Breast epithelium (tissue), 4 donors: ENCODE measurements at places on chromosomes 2 and 18. TPM values are rescaled to one million over a fixed set of nuclear protein-coding genes. Genes with fewer than 3 reads are reported as not detected.

Gene SPATA3
- not detected for total RNA-seq

Gene PARD6G
- 1.9 TPM for total RNA-seq

Gene ALK
- total RNA-seq, result 0.33 TPM

Gene PSMA8
- total RNA-seq, result not detected

GRCh38 chr2:31302940-31303563 lies 69.1 kb downstream of the EHD3 start:
- H3K27me3 ChIP-seq, result no peaks in the 10 kb centered on the region
- H3K4me3 ChIP-seq, result no peak overlapping the region
- DNase-seq, result peak; percentile 93

GRCh38 chr2:15561574-15562344 lies 625 bp upstream of the NBAS start:
- H3K27me3 ChIP-seq, result no peaks in the 10 kb centered on the region
- DNase-seq, result no peak
- H3K4me3 ChIP-seq, result peak overlapping the region; percentile 90

GRCh38 chr2:120246546-120247300 lies 5.9 kb upstream of the RALB start:
- no peak overlapping the region for H3K4me3 ChIP-seq
- H3K36me3 ChIP-seq, result no peaks in the 10 kb centered on the region
- DNase-seq, result no peak
- H3K27me3 ChIP-seq, result no peaks in the 10 kb centered on the region
- H3K27ac ChIP-seq, result no peak overlapping the region

DNA sequence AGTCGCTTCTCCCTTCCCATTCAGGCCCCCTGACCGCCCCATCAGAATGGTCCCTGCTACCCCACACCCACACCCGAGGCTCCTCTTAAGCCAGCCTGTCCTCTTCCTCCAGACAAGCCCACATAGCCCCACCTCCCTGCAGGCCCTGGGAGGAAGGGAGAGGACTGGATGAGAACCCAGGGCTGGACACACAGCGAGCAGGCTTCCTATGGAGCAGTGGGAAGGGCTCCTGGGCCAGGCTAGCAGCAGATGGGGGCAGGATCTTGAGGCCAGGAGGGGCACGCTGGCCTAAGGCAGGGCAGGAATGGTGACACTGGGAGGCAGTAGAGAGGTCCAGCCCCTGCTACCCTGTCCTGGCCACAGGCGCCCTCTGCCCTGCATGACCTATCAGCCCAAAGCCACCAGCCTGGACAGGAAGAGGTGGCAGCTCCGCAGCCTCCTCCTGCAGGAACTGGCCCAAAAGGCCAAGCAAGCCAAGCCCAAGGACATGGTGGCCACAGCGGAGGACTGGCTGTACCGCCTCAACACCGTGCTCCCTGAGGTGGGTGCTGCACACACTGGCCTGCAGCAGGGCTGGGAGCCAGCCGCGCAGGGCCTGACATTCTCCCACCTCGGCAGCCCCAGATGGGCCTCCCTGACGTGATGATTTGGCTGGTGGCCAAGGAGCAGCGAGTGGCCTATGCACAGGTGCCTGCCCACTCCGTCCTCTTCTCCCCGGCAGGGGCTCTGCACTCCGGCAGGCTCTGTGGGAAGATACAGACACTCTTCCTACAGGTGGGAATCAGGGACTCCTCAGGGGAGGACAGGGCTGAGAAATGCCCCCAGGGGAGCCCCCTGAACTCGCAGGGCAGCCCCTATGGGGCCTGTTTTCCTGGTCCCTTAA lies 43.3 kb downstream of the FER1L5 start:
- no peaks in the 10 kb centered on the region for H3K27me3 ChIP-seq
- H3K4me1 ChIP-seq, result no peaks in the 10 kb centered on the region
- no peak for DNase-seq
- no peak overlapping the region for H3K27ac ChIP-seq

- H3K4me1 ChIP-seq, result no peaks in the 10 kb centered on the region
- no peak overlapping the region for H3K27ac ChIP-seq
- H3K36me3 ChIP-seq, result no peaks in the 10 kb centered on the region
- H3K27me3 ChIP-seq, result no peaks in the 10 kb centered on the region
- no peak for DNase-seq
These were observed 25.1 kb upstream of the TMEM214 start for GRCh38 chr2:27007416-27008374.

- H3K4me1 ChIP-seq, result no peaks in the 10 kb centered on the region
- no peak overlapping the region for H3K4me3 ChIP-seq
- H3K36me3 ChIP-seq, result no peaks in the 10 kb centered on the region
- no peak for DNase-seq
- no peaks in the 10 kb centered on the region for H3K27me3 ChIP-seq
These were observed 1573.4 kb upstream of the NXPH2 start for GRCh38 chr2:140353541-140353940.

- no peaks in the 10 kb centered on the region for H3K27me3 ChIP-seq
- H3K4me1 ChIP-seq, result no peaks in the 10 kb centered on the region
- no peak overlapping the region for H3K4me3 ChIP-seq
- DNase-seq, result no peak
- H3K27ac ChIP-seq, result peak overlapping the region; percentile 58
These were observed 254.9 kb downstream of the ZNF521 start for GRCh38 chr18:25097057-25097456.

DNA sequence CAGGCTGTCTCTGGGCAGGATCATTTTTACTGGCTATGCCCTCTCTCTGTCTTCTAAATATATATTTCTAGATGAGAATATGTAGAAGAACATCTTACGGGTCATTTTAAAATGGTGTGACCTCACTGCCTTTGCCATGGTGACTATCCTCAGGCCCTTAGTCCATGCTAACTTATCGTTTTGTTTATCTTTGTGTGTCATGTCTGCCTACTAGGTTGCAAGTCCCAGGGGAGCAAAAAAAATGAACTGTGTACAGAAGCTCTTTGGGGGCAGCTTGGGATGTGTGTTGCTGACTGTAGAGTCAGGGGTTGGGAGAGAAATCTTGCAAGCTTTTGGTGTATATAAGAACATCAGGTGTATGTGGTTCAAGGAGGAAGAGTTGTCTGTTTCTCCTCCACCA lies 11.0 kb downstream of the CPSF3 start:
- no peak overlapping the region for H3K4me3 ChIP-seq
- no peaks in the 10 kb centered on the region for H3K36me3 ChIP-seq
- no peaks in the 10 kb centered on the region for H3K4me1 ChIP-seq
- no peak for DNase-seq

GRCh38 chr18:53070788-53071187 lies 730.8 kb downstream of the DCC start:
- no peak overlapping the region for H3K4me3 ChIP-seq
- no peaks in the 10 kb centered on the region for H3K36me3 ChIP-seq
- DNase-seq, result no peak
- no peaks in the 10 kb centered on the region for H3K4me1 ChIP-seq
- H3K27me3 ChIP-seq, result no peaks in the 10 kb centered on the region

GRCh38 chr18:48929941-48930713 lies 20.6 kb downstream of the SMAD7 start:
- H3K4me1 ChIP-seq, result peaks cover 16% of the 10 kb centered on the region
- no peak overlapping the region for H3K4me3 ChIP-seq
- H3K27me3 ChIP-seq, result no peaks in the 10 kb centered on the region

- no peak overlapping the region for H3K4me3 ChIP-seq
- no peaks in the 10 kb centered on the region for H3K4me1 ChIP-seq
- no peaks in the 10 kb centered on the region for H3K27me3 ChIP-seq
- H3K36me3 ChIP-seq, result no peaks in the 10 kb centered on the region
- H3K27ac ChIP-seq, result no peak overlapping the region
- no peak for DNase-seq
These were observed 10.9 kb downstream of the CIB4 start for GRCh38 chr2:26630235-26630634.

- no peak overlapping the region for H3K4me3 ChIP-seq
- H3K27me3 ChIP-seq, result no peaks in the 10 kb centered on the region
These were observed 76.1 kb downstream of the RHBDD1 start for GRCh38 chr2:226911932-226912331.

DNA sequence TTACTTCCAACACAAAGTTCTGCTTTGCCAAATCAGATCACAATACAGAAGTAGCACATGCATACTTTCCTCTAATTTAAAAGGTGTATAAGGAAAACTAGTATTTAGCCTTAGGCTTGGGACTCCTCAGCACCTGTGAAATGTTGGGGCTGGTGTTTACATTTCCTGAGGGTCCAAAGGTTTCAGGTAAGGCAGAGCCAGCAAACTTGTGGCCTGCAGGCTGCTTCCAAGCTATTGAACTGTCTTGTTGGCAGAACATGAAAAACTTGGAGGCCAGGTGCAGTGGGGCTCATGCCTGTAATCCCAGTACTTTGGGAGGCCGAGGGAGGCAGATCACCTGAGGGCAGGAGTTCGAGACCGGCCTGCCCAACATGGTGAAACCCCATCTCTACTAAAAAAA lies 26.5 kb upstream of the GPR39 start:
- no peak for DNase-seq
- H3K27me3 ChIP-seq, result no peaks in the 10 kb centered on the region
- H3K27ac ChIP-seq, result no peak overlapping the region
- no peak overlapping the region for H3K4me3 ChIP-seq
- no peaks in the 10 kb centered on the region for H3K36me3 ChIP-seq

GRCh38 chr2:88868861-88869260 lies 177.4 kb downstream of the RPIA start:
- H3K36me3 ChIP-seq, result no peaks in the 10 kb centered on the region
- no peak overlapping the region for H3K4me3 ChIP-seq
- no peak overlapping the region for H3K27ac ChIP-seq
- DNase-seq, result no peak
- no peaks in the 10 kb centered on the region for H3K4me1 ChIP-seq

DNA sequence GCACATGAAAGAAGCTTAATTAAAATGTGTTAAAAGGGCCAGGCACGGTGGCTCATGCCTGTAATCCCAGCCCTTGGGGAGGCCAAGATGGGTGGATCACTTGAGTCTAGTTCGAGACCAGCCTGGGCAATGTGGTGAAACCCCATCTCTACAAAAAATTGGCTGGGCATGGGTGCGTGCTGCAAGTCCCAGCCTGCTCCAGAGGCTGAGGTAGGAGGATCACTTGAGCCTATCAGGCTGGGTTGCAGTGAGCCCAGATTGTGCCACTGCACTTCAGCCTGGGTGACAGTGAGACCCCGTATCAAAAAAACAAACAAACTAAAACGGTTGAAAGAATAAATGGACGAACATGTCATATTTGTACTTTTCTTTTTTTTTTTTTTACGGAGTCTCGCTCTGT lies 26.0 kb downstream of the REL start:
- H3K36me3 ChIP-seq, result no peaks in the 10 kb centered on the region
- no peak for DNase-seq
- H3K27ac ChIP-seq, result no peak overlapping the region
- no peaks in the 10 kb centered on the region for H3K4me1 ChIP-seq

DNA sequence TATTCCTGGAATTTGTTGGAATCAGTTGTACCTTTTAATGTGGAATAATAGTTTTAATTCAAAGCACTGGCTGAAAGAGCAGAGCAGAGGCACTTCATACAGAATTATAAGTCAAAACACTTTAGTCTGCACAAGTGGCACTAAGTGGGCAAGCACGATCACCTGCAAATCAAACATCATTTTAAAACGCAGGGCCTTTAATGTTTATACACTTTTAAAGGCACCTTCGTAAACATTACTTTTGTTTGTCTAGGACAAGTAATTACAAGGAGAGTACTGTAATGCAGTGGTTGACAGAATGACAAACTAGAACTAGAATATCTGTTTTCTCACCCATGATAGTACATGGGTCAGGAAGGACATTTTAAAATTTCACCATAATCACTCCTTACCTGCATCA lies 36.4 kb downstream of the LANCL1 start:
- no peak overlapping the region for H3K27ac ChIP-seq
- H3K27me3 ChIP-seq, result no peaks in the 10 kb centered on the region
- no peak overlapping the region for H3K4me3 ChIP-seq
- DNase-seq, result no peak
- H3K36me3 ChIP-seq, result peaks cover 4% of the 10 kb centered on the region

- H3K27me3 ChIP-seq, result no peaks in the 10 kb centered on the region
- H3K4me3 ChIP-seq, result no peak overlapping the region
- H3K36me3 ChIP-seq, result no peaks in the 10 kb centered on the region
- H3K27ac ChIP-seq, result no peak overlapping the region
- H3K4me1 ChIP-seq, result no peaks in the 10 kb centered on the region
These were observed 31.1 kb downstream of the GREB1 start for GRCh38 chr2:11564816-11565567.

- DNase-seq, result no peak
- no peaks in the 10 kb centered on the region for H3K4me1 ChIP-seq
- no peaks in the 10 kb centered on the region for H3K36me3 ChIP-seq
- H3K27ac ChIP-seq, result no peak overlapping the region
- H3K4me3 ChIP-seq, result no peak overlapping the region
- no peaks in the 10 kb centered on the region for H3K27me3 ChIP-seq
These were observed 382.0 kb downstream of the RAD51AP2 start for GRCh38 chr2:17136231-17136630.

DNA sequence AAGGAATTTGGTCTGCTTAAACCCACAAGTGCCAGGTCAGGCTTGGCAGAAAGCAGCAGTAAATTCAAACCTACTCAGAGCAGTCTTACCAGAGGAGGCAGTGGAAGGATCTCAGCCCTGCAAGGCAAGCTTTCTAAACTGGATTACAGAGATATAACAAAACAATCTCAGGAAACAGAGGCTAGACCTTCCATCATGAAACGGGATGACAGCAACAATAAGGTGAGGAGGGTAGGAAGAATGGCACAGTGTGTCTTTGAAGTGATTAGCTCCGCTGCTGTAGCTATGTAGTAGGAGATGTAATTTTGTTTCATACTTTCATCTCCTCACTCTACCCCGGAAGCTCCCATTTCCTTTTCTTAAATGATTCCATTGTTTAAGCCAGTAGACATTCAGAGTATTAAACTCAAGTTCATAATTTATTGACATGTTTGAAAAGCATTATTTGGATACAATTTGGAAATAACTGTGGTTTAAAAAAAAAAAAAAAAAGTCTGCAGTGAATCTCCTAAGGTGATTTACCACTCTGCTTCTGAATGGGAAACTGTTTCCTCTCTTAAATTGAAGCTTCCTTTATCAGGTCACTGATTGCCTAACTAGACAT lies 29.4 kb upstream of the DYSF start:
- peak overlapping the region; percentile 14 for H3K27ac ChIP-seq
- no peaks in the 10 kb centered on the region for H3K4me1 ChIP-seq
- no peak overlapping the region for H3K4me3 ChIP-seq
- H3K36me3 ChIP-seq, result no peaks in the 10 kb centered on the region
- DNase-seq, result no peak
- no peaks in the 10 kb centered on the region for H3K27me3 ChIP-seq

DNA sequence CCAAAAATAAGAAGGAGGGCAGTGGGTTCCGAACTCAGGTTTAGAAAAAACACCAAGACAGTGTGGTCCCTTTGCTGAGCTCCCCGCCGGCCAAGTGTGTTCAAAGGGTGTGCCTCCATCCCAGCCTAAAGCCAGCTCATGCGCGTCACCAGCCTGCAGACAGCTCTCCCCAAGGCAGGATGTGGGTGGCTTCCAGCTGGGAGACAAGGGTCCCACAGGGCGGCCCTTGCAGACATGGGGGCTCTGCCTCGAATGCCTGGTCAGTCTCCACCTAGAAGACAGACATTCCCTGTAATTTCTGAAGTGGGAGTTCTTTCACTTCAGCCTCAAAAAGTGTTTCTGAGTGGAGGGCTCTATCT lies 135.8 kb upstream of the GPC1 start:
- no peaks in the 10 kb centered on the region for H3K27me3 ChIP-seq
- no peaks in the 10 kb centered on the region for H3K36me3 ChIP-seq
- H3K4me1 ChIP-seq, result no peaks in the 10 kb centered on the region
- no peak for DNase-seq
- no peak overlapping the region for H3K27ac ChIP-seq
- no peak overlapping the region for H3K4me3 ChIP-seq
